ENCODE measurements at places on chromosomes 5 and 9. TPM values are rescaled to one million over a fixed set of nuclear protein-coding genes. Genes with fewer than 3 reads are reported as not detected.

RASGEF1C gene
- total RNA-seq = 0.27 TPM

F2RL2 gene
- 0.22 TPM for total RNA-seq

DNAH5 gene
- total RNA-seq = 0.14 TPM

NOTCH1 gene
- 17.6 TPM for total RNA-seq

KIF12 gene
- total RNA-seq = not detected

CYLC2 gene
- total RNA-seq = not detected

CARD9 gene
- 1.2 TPM for total RNA-seq

CCL21 gene
- total RNA-seq = 6.2 TPM

S100Z gene
- total RNA-seq = not detected

ZBTB26 gene
- total RNA-seq = 5.4 TPM

POMT1 gene
- total RNA-seq = 19.3 TPM

CNTNAP3 gene
- 9.9 TPM for total RNA-seq

ADGRD2 gene
- not detected for total RNA-seq

INSL6 gene
- total RNA-seq = not detected

IL4 gene
- not detected for total RNA-seq

AIF1L gene
- total RNA-seq = 16.5 TPM

C9orf50 gene
- total RNA-seq = not detected

CAVIN4 gene
- 50.9 TPM for total RNA-seq

WHRN gene
- 0.80 TPM for total RNA-seq

CTXN3 gene
- total RNA-seq = not detected

HSPB3 gene
- total RNA-seq = 418 TPM

RAPGEF1 gene
- 95.9 TPM for total RNA-seq

PCDHA9 gene
- not detected for total RNA-seq

FAM53C gene
- 26.7 TPM for total RNA-seq

MED10 gene
- total RNA-seq = 26.3 TPM

BHMT2 gene
- 7.9 TPM for total RNA-seq

FRRS1L gene
- 2.5 TPM for total RNA-seq

DHX29 gene
- 22.5 TPM for total RNA-seq

LHX6 gene
- total RNA-seq = 4.4 TPM

PTGDS gene
- 3,579 TPM for total RNA-seq

BTNL8 gene
- 0.58 TPM for total RNA-seq

PCDHA10 gene
- total RNA-seq = 0.05 TPM

OR2V2 gene
- not detected for total RNA-seq

BRINP1 gene
- 0.66 TPM for total RNA-seq

NOL6 gene
- 13.4 TPM for total RNA-seq

OTP gene
- total RNA-seq = not detected

RALGDS gene
- total RNA-seq = 24.6 TPM

Measured in left ventricle myocardium inferior (tissue), 1 donor.